ENCODE measurements at places on chromosomes 12 and 14.

GRCh38 chr14:60085085-60085484 lies 6.6 kb upstream of the PCNX4 start:
- DNase-seq: no peak

GRCh38 chr12:72547573-72547972 lies 275.4 kb downstream of the TRHDE start:
- no peak for DNase-seq

GRCh38 chr12:3996322-3996721 lies 123.1 kb upstream of the PARP11 start:
- no peak for DNase-seq

GRCh38 chr12:132411457-132411856 lies 78.5 kb upstream of the FBRSL1 start:
- no peak for DNase-seq

DNA sequence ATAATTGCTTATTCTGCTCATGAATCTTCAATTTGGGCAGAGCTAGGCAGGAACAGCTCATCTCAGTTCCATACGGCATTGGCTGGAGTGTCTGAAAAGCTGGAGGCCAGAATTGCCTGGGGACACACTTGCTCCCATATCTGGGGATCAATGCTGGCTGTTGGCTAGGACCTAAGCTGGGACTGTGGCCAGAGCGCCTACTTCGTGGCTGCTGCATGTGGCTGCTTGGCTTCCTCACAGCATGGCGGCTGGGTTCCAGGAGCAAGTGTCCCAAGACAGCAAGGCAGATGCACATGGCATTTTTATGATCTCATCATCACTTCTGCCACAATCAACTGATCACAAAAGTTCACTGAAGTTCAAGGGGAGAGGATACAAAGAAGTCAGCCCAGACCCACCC lies 200.2 kb downstream of the TTC8 start:
- no peak for DNase-seq

- DNase-seq: no peak
Measured at GRCh38 chr12:75935539-75936242, 95.9 kb downstream of the PHLDA1 start.

All from stimulated activated CD8-positive, alpha-beta memory T cell treated with anti-CD3 and anti-CD28 coated beads, Interleukin-7, amount 100 ng/mL, for 1 hour (primary cell).